RCC 7860 (cell line): ENCODE measurements at places on chromosomes 11 and 22.

- DNase-seq: no peak
These were observed 15.3 kb upstream of the CDC42BPG start for GRCh38 chr11:64859542-64860414.

DNA sequence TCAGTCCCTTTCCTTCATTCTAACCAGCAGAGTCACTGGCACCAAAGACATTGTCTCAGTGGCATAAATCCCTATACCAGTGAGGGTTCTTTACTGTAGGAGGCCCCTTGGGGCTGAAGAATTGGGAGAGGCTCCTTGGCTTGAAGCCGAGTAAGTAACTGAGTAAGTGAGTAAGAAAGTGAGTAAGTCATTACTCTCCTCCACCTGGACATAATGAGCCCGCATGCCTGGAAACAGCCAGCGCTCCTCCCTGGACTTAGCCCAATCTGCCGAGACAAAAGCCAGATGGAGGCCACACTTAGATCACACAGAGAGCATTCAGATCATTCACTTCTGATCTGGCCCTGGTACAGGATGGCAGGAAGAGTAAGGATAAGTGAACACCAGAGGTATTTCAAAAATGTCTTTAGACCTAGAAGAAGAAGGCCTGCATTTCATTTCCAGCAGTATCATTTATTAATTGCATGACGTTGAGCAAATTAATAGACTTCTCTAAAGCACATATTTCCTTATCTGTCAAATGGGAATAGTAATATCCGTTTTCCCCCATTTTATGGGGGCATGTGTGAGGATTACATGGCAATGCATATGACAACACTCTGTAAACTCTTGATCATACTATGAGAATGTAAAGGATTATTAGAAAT lies 8.2 kb upstream of the MICAL3 start:
- DNase-seq: peak; percentile 97

DNA sequence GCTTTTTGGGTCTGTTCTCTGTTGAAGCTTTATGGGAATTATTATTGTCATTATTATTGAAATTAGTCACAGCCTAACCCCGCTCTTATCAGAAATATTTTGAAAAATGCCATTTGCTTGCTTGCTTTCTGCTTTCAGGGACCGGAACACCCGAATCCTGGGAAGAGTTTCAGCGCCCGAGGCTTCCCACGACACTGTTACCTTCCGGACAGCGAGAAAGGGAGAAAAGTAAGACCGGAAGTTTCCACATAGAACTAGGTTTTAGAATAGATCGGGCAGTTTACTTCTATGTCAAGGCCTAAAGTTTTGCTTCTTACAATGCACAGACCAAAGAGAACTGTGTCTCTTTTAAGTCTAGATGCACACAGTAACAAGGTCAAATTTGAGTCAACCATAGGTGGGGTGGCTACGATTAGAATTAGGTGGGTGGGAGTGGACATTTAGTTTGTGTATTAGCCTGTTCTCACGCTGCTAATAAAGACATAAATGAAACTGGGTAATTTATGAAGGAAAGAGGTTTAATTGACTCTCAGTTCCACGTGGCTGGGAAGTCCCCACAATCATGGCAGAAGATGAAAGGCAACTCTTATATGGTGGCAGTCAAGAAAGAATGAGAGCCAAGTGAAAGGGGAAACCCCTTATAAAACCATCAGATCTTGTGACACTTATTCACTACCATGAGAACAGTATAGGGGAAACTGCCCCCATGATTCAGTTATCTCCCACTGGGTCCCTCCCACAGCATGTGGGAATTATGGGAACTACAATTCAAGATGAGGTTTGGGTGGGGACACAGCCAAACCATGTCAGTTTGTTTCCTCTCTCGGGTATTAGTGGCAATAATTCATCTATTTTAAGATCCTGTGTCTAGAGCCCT lies 12.9 kb downstream of the MPEG1 start:
- DNase-seq: no peak

- no peak for DNase-seq
These were observed 14.4 kb downstream of the CDC45 start for GRCh38 chr22:19494001-19494560.

- DNase-seq: no peak
These were observed 15.1 kb upstream of the CABP2 start for GRCh38 chr11:67538306-67538705.

- DNase-seq: peak; percentile 77
These were observed at the start of gene RDX for GRCh38 chr11:110296226-110297075. RDX (minus strand) TSS chr11:110296614; CDS start chr11:110279692, 16,922 bp downstream.

DNA sequence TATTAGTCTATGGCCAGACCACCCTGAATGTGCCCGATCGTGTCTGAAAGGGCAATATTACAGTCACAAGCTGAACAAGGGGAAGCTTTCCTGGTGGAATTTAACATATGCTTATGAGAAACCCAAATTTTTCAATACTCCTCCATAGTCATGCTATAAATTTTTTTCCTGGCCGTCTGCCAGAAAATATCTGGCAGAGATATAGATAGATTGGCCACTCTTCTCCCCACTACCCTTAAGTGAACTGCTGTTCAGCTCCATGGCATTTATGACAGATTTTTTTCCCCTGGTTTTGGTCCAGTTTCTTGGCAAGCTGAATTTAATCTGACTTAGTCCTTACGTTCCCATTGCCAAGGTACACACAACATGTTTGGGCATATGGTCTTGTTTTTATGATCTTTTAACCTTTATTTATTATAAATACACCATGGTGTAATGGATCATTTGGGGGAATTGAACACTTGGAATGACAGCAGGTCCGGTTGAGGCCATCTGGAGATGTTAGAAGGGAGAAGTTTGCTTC lies 328.5 kb downstream of the CNTN5 start:
- DNase-seq: no peak

DNA sequence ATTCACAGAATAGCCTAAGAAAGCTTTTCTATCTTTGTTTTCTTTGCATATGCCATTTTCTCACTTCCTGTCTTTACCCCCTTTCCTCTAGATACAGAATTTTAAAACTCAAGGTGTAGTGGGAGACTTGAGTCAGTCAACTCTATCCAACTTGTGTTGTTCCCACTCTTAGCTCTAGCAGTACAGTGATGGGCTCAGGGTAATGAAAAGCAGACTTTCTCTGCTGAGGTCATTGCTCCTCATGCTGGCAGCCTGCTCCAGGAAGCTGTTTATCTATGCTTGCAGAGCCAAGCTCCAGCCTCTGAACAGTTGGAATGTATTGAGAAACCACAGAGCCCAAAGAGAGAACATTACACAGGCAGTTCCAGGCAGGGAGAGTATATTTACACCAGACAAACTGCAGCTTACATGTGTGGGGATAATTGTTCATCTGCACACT lies 68.1 kb downstream of the CSTPP1 start:
- DNase-seq: peak; percentile 56

DNA sequence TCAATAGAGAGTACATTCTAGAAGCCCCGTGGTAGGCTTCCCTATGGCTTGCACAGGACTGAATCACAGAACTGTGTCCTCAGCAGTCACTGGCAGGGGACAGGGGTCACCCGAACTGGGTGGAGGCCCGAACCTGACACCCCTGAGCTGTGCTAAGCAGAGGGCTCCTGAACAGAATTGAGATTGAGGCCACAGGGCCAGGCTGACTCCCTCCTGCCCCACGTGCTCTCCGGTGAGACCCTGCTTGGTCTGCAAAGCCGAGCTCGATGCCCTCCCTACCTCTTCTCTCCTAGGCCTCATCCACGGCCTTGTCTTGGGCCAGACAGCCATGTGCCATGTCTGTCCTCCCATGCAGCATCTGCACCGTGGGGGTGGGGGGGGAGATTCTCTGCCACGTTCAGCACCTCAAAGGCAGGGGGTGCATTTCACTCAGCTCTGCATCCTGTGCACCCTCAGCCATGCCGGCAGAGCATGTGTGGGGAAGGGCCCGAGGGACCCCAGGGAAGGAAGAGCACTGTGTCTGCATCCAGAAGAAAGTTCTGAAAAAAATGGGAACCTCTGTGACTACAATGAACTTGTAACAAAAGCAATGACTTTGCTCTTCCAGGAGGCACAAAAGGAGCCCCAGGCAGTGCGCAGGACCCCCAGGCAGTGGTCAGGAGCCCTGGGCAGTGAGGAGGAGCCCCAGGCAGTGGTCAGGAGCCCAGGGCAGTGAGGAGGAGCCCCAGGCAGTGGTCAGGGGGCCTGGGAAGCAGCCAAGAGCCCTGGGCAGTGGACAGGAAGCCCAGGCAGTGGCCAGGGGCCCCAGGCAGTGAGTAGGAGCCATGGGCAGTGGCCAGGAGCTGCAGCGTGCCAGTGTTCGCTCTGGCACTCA lies 76.7 kb upstream of the SEPTIN5 start:
- no peak for DNase-seq

DNA sequence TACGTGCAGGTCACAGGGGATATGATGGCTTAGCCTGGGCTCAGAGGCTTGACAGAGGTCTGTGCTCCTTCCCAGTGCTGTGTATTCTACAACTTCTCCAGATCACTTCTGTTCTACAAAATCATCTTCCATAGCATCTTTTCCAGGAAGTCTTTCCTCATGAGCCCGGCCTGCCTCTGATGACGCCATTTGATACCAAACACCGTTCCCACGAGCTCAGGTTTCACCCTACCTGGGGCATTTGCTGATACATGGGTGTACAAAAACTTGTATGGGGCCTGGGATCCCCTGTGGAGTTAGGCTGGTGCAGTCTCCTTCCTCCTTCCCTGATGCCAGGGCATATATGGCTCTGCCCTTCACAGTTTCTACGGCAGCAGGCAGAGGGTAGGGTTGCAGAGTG lies 78.7 kb downstream of the NECTIN1 start:
- no peak for DNase-seq

- DNase-seq: peak; percentile 87
These were observed 8.1 kb downstream of the PC start for GRCh38 chr11:66950112-66950535.

DNA sequence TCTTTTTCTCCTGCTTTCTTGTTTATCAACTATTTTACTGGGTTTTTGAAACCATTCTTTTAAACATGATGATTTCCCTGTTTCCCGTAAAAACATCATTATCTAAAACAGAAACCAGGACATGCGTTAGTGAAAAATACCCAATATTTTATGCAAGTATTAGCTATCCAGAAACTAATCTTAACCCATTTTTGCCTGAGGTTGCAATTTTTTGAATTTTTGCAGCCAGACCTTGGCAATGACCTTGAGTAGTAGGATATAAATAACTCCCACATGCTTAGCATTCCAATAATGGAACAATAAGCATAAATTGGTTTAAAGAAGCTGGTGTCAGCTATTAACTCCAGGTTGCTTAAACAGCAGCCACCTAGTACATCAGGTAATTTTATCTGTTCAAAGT lies 308.9 kb upstream of the ANO3 start:
- no peak for DNase-seq

- no peak for DNase-seq
These were observed 21.4 kb downstream of the POU2F3 start for GRCh38 chr11:120261321-120261720.

GRCh38 chr11:84790849-84791427 lies 836.2 kb downstream of the DLG2 start:
- no peak for DNase-seq

GRCh38 chr11:117950301-117950700 lies 21.1 kb upstream of the TMPRSS13 start:
- DNase-seq: no peak

GRCh38 chr11:65440831-65441499 lies 18.4 kb downstream of the NEAT1 start:
- no peak for DNase-seq

DNA sequence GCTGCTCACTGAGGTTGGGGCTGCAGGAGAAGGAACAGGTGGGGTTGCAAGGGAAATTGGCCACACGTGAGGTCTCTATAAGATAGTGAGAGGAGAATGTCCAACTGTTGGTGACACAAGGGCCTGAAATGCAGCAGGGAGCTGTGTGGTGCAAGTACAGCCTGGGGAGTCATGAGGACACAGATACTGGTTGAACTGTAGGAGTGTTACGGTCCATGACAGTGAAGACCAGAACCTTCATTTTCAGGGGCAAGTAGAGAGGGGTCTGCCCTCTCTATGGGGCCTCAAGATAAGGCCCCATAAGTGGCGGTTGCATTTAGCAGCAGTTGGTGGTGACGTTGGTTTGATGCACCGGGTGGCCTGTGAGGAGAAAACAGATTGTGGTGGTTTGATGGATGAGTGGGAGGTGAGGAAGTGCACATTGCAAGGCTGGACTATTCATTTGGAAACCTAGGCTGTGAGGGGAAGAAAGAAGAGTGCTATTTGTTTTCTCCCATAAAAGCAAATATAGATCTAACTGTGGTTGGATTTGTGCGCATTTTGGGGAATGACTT lies 39.4 kb downstream of the MICAL2 start:
- DNase-seq: no peak

- DNase-seq: no peak
These were observed 1169.3 kb downstream of the LRRC4C start for GRCh38 chr11:40290171-40290631.

- DNase-seq: no peak
These were observed 5.4 kb downstream of the SHISA8 start for GRCh38 chr22:41909310-41910049.
